ENCODE measurements at places on chromosomes 4 and X. TPM values are rescaled to one million over a fixed set of nuclear protein-coding genes. Genes with fewer than 3 reads are reported as not detected.

The ALB gene
- total RNA-seq: not detected

The RTL9 gene
- total RNA-seq: not detected

- peak; percentile 51 for DNase-seq
- no peaks in the 10 kb centered on the region for H3K36me3 ChIP-seq
- no peak overlapping the region for H3K27ac ChIP-seq
- no peak overlapping the region for H3K4me3 ChIP-seq
Measured at GRCh38 chr4:1356181-1356998, 9.4 kb downstream of the UVSSA start.

DNA sequence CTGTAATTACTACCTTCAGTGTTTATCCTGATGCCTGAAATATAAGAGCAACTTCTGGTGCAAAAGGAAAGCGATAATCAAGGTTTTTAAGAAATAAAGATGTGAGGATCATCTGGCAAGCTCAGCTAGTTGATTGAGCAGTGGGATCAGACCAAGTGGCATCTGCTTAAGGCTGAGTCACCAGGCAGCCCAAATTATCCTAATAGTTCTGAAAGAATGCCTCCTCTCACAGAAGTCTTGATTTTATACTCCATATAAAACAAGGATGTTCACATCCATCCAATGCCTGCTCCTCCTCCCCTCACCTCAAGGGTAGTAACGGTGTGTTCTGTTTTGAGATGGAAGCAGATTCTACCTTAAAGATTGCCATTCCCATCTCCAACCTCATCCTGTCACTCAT lies 134.5 kb upstream of the RASGEF1B start:
- H3K27me3 ChIP-seq: no peaks in the 10 kb centered on the region
- no peak overlapping the region for H3K4me3 ChIP-seq
- no peak overlapping the region for H3K27ac ChIP-seq
- no peaks in the 10 kb centered on the region for H3K36me3 ChIP-seq
- DNase-seq: no peak
- no peaks in the 10 kb centered on the region for H3K4me1 ChIP-seq

- H3K27ac ChIP-seq: no peak overlapping the region
- DNase-seq: peak; percentile 9
- H3K36me3 ChIP-seq: no peaks in the 10 kb centered on the region
- no peaks in the 10 kb centered on the region for H3K27me3 ChIP-seq
- peaks cover 3% of the 10 kb centered on the region for H3K4me1 ChIP-seq
Measured at GRCh38 chrX:11380187-11380844, 87.1 kb downstream of the AMELX start.

The GNRHR gene
- not detected for total RNA-seq

GRCh38 chrX:1336948-1337779 lies 579 bp downstream of the IL3RA start:
- no peak overlapping the region for H3K27ac ChIP-seq
- no peaks in the 10 kb centered on the region for H3K36me3 ChIP-seq
- DNase-seq: peak; percentile 51
- H3K27me3 ChIP-seq: no peaks in the 10 kb centered on the region

The AFM gene
- total RNA-seq: not detected

The CCKAR gene
- not detected for total RNA-seq
